ENCODE measurements at places on chromosomes 13 and 19.
A peak's percentile ranks its signal among the peaks of the same experiment; 100 is the strongest.

- no peak for DNase-seq
Observed at GRCh38 chr13:84439108-84439507, 556.8 kb upstream of the SLITRK1 start.

DNA sequence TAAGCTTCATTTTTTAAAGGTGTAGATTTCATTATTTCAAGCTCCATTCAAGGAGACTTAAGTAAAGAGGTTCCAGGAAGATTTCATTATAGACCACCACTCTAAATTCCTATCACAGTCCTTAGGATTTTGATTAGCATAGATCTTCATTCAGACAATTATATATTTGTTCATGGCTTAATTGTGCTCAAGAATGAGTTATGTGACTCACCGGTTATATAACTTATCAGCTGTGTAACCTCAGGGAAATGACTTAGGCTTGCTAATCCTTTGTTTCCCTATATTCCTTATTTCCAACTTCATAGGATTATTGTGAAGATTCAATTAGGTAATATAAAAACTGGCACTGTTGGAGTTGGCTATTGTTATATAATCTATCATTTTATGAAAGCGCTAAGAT is 632.8 kb upstream of the SPRY2 start:
- no peak for DNase-seq

DNA sequence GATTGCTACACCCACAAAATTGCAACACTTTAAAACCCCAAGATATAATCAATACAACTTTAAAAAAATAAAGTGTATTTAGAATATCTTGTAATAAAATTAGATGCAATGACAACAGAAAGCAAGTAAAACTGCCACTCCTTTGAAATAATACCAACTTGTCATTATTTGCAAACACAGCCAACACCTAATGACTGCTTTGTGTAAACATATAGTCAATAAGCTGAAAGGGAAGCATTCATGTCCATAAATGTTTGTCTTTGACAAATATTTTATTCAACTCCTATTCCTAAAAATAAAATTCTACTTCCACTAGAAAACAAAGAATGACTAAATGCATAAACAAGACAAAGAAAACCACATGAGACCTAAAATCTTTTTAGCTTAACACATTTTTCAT is 6.6 kb downstream of the SMAD9 start:
- DNase-seq, result no peak

DNA sequence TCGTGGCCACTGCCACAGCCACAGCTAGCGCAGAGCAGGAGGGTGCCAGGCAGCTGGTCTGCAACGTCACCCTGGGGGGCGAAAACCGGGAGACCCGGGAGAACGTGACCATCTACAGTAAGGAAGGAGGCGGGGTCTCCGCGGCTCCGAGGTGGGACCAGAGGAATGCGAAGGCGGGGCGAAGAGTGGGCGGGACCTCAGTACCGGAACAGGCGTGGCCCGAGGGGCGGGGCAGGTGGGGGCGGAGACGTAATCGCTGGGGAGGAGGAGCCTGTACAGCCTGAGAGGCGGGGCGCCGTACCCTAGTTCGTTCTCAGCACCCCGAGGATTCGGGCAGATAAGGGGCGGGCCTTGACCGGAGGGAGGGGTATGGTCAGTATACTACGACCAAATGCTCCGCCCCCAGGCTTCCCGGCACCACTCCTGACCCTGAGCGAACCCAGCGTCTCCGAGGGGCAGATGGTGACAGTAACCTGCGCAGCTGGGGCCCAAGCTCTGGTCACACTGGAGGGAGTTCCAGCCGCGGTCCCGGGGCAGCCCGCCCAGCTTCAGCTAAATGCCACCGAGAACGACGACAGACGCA is 2.5 kb downstream of the ICAM5 start:
- DNase-seq, result peak; percentile 54

DNA sequence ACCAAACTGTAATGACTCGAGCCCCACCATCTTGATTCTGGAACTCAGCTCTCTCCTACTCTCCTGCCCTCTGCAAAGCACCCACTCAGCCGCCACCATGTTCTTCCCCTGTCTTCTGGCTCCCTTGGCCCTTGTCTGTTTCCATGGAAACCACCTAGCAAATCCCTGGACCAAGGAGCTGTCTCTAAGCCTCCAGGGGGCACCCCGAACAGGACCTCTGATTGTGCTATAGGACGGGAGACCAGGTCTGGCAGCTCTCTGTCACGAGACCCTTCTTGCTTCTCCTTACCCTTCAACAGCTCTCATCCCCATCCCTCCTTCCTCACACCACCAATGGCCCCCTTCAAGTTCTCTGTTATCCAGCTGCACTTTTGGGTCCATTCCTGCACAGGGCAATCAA is 277.7 kb upstream of the ZNF507 start:
- no peak for DNase-seq

DNA sequence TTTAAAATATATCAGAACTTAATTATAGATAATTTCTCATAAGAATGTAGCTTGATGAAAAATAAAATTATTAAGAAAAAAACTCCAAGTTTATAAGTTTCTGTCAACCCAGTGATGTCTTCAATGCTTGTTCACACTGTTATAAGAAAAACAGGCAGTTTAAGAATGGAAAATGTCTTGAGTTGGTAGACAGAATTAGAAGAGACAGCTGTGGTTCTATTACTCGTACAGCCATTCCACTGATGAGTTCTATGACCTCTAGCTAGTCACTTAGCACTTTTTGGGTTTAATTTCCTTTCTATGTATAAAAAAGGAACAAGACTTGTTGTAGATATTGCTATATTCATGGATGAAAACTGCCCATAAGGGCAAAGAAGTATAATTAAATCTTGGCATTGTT is 1013.1 kb upstream of the ATXN8OS start:
- no peak for DNase-seq

DNA sequence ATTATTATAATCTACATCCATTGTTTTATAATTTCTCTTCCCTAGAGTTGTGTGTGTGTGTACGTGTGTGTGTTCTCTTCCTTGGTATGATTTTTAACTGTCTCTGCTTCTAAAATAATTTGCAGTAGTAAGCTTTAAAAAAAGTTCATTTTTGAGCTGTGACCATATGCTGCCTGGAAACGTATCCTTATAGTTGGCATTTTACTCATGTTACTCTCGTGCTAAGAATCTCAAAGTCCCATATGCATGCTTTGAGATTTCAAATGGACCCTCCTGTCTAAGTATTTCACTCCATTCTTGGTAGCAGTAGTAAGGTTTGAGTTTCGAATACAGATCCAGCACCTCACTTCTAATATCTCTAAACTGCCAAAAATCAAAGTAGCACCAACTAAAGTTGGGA is 109.9 kb downstream of the RXFP2 start:
- DNase-seq, result no peak

DNA sequence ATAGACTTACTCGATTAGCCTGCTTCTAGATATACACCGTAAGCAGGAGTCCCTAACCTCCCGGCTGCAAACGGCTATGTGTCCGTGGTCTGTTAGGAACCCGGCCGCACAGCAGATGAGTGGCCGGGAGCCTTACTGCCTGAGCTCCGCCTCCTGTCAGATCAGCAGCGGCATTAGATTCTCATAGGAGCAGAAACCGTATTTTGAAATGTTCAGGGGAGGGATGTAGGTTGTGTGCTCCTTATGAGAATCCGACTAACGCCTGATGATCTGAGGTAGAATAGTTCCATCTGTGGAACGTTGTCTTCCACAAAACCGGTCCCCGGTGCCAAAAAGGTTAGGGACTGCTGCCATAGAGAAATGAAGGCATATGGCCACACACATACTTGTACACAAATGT is 1491.9 kb downstream of the SLITRK5 start:
- peak; percentile 33 for DNase-seq

GRCh38 chr13:66689628-66690027 is 540.5 kb downstream of the PCDH9 start:
- DNase-seq, result no peak

- no peak for DNase-seq
Observed at GRCh38 chr19:48676887-48677286, 4.1 kb upstream of the NTN5 start.

DNA sequence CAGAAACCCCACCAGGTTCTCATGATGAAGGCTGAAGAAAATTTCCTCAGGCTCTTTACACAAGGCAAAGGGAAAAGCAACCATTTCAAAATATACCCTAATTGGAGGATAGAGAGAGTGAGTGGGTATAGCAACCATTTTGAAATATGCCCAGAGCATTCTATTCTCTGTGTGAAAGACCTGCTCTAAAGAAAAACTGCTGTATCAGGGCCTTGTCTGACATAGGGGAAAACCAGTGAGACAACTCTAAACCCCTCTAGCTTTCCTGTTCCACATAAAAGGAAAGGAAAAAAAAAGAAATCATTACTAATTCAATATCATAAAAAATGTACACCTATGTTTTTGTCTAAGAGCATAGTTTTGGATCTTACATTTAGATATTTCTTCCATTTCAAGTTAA is 42.3 kb downstream of the TPTE2 start:
- DNase-seq, result no peak

- no peak for DNase-seq
Observed at GRCh38 chr19:35733180-35734125, 8.8 kb downstream of the IGFLR1 start.

- DNase-seq, result peak; percentile 37
Observed at GRCh38 chr19:15126131-15126910, 19.1 kb downstream of the SYDE1 start.

DNA sequence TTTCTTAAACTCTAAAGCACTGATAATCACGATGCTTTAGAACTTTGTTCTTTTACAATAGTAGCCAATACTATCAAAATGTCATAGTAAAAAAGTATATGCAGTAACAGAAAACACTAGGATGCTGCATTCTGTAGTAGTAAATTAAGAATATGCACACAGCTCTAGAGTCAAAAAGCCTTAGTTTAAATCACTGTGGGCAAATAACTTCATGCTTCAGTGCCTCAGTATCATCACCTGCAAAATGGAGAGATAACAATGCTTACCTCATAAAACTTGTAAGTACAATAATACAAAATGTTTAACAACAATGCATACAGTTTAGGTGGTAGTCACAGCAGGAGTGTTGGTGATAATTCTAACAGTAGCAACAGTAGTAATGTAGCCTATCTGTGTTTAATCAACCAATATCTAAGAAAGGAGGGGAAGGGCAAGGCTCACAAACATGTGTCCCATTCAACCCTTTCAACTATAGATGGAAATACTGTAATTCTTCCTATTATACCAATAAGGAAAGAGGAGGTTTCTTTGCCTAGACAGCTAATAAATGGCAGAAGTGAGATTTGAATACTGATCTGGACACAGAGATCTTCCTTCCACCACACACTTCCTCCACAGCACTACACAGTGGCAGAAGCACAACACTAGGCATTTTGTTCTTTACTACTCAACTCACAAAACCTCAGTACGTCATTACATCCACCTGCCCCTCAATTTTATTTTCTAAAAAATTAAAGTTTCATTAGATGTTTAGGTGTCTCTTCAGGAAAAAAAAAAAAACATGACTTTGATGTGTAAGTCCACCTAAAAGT is 4.6 kb downstream of the RBM26 start:
- peak; percentile 47 for DNase-seq

GRCh38 chr13:20475927-20476691 is 49.5 kb downstream of the CRYL1 start:
- DNase-seq, result peak; percentile 68

- DNase-seq, result no peak
Observed at GRCh38 chr13:112635323-112635722, 47.4 kb upstream of the TUBGCP3 start.

GRCh38 chr19:4575267-4576015 is 16.0 kb upstream of the SEMA6B start:
- DNase-seq, result no peak

DNA sequence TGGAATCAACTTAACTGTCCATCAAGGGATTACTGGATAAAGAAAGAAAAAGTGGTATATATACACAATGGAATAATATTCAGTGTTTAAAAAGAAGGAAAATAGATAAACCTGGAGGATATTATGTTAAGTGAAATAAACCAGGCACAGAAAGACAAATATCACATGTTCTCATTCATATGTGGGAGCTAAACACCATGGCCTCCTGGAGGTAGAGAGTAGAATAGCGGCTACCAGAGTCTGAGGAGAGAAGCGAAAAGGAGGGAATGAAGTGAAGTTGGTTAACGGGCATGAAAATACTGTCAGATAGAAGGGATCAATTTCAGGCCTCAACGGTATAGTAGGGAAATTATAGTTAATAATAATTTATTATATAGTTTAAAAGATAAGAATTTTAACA is 147.5 kb upstream of the OBI1 start:
- DNase-seq, result peak; percentile 15

DNA sequence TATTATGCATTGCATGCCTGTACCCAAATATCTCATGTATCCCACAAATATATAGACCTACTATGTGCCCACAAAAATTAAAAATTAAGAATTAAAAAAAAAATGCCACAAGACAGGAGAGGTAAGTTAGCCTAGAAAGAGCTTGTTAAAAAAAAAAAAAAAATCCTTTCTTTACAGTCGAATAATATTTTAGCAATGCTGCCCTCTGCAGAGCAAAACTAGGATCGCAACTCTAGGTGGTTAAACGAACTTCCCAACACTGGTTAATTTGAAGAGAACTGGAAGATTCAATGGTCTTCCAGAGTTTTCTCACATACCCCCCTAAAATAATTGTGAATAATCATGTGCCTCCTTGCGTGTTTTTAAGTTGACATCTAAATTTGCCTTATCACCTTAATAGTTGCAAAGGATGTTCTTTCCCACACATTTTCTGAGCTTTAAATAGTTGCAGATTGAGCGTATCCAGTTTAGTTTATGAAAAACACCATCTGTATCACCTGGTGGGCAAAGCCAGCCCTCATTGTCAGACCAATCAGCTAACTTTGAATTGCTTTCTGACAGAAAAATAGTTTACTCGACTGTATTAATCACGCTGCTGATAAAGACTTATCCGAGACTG is 47.4 kb upstream of the RCBTB2 start:
- peak; percentile 72 for DNase-seq

- peak; percentile 32 for DNase-seq
Observed at GRCh38 chr13:51419001-51419636, 33.7 kb downstream of the INTS6 start.

GRCh38 chr13:67087527-67087926 is 142.6 kb downstream of the PCDH9 start:
- no peak for DNase-seq

DNA sequence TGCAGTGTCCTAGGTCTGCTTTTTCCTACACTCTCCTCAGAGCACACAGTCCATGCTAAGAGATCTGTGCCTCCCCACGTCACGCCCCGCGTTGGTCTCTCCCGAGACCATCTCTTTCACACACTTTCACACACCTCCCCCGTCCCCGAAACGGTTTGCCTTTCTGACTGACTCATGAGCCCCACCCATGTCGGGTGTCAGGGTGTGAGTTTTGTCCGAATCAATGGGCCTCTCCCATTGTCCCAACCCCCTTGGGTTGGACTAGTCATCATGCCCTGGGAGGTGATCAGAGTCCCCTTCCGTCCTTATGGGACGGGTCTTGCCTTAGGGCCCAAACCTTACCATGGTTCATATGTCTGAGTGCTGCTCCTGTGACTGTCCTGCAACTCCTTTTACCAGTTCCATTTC is 214.0 kb upstream of the HTR2A start:
- DNase-seq, result no peak

Measured in RPMI8226 (cell line).